ENCODE measurements at places on chromosomes 3 and 15.

GRCh38 chr3:55172913-55173312 is 245.1 kb upstream of the LRTM1 start:
- no peak for DNase-seq

GRCh38 chr15:42141246-42141645 is 15.2 kb downstream of the PLA2G4F start:
- no peak for DNase-seq

DNA sequence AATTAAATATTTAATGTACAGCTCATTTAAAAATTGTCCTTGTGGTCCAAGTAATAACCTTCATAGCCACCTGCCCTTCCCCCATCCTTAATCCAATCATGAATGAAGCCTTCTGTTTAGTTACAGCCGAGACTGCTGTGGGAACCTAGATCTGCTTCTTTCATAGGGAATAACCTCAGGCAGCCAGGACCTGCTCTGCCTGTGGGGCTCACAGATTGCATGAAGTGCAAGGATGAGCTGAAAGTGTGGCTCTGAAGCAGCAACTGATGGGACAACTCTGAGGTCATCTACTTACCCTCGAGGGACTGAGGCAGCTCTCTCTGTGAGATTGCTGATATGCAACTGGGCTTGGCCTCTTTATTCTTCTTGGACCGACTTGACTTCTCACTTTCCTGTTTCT is 169.8 kb downstream of the POTEB3 start:
- peak; percentile 16 for DNase-seq

- DNase-seq: no peak
These were observed 53.9 kb downstream of the LINGO1 start for GRCh38 chr15:77578641-77579372.

- peak; percentile 83 for DNase-seq
These were observed 165.6 kb downstream of the NSMCE3 start for GRCh38 chr15:29103824-29104565.

DNA sequence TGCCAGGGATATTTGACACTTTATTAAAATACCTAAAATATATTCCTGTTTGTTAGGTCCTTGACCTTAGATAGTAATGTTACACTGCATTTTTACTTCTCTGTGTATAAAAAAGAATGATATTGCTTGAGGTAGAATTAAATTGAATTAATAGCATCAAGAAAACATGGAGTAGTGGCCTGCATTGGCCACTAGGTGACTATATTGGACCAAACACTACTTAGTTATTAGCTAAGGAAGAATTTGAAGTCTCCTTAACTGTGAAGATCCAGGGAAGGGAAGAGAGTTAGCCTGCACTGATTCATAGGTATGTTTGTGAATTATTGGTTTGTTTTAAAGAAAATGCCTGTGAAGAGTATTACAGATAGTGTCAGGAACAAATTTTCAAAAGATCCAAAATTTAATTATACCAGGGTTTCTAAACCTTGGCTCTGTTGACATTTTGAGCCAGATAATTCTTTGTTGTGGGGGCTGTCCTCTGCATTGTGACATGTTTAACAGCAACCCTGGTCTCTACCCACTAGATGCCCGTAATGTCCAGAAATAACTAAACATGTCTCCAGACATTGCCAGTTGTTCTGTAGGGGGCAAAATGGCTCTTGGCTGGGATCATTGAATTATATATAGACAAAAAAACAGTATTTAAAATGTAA is 103.6 kb upstream of the THSD4 start:
- DNase-seq: peak; percentile 18

DNA sequence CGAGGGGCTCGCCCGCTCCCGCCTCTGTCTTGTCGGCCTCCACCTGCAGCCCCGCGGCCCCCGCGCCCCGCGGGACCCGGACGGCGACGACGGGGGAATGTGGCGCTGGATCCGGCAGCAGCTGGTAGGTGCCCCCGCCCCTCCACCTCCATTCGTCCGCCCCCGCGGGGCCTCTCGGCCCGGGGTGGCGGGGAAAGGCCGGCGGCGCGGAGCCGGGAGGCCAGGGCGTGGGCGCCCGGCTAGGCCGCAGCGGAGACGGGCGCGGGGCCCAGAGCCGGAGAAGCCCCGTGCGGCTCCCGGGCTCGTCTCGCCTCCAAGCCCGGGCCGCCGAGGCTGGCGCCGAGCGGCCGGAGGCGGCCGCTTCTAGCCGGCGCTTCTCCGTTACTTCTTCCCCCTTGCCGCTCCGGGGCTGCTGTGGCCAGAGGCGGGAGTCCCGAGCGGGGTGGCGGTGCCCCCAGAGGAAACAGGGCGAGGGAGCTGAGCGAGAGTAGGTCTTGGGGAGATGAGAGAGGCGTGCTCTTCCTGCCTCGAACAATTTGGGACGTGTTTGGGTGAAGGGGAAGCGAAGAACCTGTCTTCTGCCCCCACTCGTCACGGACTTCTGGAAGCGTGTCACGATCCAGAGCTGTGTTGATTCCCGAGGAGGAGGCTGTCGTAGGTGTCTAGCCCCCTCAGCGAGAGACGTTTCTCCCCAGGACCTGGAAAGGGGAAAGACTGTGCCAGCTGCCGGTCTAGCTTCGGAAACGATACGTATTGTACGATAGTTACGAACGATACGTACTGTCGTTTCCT is 555 bp downstream of the ATP11B start:
- peak; percentile 88 for DNase-seq

DNA sequence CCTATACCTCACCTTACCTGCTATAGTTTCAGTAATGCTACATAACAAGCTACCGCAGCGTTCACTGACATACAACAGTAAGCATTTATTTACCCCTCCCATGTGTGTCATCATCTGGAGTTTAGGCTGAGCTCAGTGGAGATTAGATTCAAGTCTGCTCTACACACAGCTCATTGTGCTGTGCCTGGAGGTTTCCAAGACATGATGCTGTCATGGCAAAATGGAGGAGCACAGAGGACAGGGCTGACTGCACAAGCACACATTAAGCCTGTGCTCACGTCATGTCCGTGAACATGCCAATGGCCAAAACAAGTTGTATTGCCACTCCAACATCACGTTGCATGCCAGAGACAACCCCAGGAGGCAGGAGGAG is 333.8 kb upstream of the TRIM42 start:
- no peak for DNase-seq

GRCh38 chr3:136624894-136625815 is 127.0 kb downstream of the STAG1 start:
- no peak for DNase-seq

DNA sequence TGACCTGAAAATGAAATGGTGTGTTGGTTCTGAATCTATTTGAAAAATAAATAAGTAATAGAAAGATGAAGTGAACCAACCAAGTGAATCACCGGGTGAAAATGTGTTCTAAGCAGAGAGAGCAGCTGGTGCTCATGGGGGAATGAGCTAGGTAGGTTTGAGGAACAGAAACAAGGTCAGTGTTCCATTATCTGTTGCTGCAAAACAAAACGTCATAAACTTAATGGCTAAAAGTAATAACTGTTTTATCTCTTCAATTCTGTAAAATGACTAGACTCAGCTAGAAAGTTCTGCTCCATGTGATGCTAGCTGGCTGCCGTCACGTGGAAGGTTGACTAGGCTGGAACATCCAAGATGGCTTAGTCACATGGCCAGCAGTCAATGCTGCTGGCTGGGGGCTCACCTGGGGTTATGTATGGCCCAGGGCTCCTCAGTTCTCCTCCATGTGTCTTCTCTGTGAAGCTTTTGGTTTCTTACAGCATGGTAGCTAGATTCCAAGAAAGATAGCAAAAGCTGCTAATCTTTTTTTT is 13.3 kb upstream of the SH3BP5 start:
- DNase-seq: peak; percentile 48

GRCh38 chr15:98518823-98519561 is 129.3 kb upstream of the IGF1R start:
- peak; percentile 88 for DNase-seq

GRCh38 chr3:37272741-37273140 is 98.4 kb upstream of the LRRFIP2 start:
- DNase-seq: peak; percentile 8

DNA sequence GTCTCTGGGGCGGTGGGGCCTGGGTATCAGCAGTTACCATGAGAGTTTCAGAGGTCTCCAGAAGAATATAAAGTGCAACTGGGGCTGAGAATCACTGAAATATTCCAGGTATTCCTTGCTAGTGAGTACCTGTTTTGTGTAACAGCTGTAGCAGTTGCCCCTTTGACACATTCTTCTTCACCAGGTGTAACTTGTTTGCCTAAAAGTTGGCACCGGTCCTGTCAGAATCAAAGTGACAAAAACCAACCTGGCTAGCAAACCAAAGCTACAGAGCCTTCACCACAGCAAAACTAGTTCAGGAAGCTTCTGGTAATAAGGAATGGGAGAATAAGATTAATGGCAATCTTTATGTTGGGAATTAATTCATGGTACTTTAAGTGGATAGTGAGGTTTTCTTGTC is 296.0 kb downstream of the NAALADL2 start:
- DNase-seq: no peak

DNA sequence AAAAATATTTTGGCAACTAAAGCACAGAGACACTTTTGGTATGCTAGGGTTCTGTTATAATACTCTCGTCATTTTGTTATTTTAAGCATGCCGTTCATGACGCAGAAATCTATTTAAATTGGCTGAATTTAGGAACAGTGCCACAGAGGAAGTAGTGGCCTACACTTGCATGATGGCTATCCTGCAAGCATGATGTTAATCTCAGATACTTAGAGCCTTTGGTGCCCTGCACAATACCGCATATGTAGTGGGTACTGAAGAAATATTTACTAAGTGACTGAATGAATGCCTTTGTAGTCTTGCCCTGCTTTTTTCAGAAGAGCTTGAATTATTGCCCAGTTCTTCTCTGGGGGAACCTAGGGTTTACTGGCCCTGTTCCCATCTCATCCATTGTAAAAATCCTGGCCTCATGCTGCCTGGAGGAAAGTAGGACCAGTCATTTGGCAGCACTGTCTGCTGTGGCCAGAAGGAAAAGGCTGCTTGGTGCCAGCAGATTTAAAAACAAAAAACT is 79.0 kb downstream of the SERPINI1 start:
- DNase-seq: no peak

DNA sequence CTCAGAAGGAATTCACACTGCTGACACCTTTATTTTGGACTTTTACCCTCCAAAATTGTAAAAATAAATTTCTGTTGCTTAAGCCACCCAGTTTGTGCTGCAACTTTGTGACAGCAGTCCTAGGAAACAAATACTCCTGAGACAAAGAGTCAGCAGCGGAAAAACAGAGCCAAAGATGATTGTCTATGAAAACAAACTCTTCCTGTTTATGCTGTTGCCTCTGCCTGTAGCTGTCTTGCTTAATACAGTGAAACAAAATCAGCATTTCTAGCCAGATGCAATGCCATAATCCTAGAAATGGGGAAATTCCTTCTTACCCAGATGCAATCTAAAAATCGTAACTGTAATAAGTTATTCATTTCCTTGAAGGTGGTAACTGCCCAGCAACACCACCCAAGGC is 387.5 kb upstream of the ATP11B start:
- no peak for DNase-seq

DNA sequence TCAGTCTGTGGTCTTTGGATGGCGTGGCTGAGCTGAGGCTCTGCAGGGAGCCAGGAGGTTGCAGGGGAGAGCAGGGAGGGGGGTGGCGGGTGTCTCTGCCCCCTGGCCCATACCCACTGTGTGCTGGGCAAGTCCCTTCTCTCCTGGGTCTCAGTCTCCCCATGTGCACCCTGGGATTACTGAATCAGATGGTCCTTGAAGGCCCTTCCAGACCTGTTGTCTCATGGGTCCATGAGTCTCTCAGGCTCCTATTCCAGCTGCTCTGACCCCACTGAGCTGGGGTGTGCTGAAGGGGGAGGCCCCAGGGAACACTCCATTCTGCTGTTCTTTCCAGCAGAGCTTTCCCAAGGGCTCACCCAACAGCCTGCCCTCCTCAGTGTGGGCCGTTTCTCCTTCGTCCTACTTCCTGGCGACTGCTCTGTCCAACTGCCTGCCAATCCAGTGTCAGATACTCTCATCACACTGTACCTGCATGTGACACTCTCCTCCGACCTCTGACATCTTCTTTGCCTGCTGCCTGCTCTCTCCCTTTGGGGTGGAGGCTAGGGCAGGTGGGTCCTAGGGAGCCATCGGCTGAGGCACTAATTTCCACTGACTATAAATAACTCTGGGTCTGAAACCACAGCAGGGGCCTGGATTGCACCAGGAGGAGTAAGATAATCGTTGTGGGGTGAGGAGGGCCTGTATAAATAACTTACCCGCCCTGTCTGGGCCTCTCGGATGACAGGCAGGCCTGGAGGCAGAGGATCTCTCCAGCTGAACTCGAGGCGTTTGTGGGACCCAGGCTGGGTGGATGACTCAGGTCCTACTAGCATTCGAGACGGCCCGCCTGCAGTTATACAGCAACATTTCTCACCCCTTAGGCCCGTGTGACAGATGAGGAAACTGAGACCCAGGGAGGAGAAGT is 67.1 kb downstream of the ATP2B2 start:
- DNase-seq: no peak

DNA sequence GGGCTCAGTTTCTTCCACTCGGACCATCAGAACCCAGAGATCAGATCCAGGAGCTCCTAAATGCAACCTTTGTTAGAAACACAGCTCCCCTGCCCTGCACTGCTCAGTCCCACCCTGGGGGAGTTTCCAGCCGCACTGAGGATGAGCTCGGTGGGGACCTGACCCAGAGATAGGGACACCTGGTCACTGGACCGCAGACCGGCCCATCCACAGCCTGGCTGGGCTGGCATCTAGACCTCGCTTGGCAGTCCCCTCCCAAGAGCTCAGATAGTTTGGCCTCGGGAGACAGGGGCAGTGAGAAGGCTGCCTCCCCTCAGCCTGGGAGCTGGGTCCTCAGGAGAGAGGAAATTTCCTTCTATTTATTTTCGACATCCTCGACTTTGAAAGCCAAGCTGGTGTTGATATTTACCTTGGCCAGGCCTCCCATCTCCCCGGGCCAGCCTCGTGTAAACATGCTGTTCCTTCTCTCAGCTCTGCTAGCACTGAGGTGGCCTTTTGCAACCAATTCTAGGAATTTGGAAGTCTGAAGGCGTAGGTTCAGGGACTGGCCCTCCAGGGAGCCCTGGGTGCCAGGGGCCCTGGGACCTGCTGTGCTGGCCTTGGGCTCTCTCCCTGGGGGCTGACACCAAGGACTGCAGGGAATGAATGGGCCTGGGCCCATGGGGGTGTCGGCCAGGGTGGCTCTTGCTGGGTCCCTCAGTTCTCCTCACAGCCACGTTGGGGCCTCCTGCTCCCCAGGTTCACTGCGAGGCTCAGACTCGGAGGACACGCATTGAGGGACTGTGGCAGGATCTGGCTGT is 90.1 kb downstream of the VGLL4 start:
- no peak for DNase-seq
